ENCODE measurements at places on chromosomes 6 and 20.

- no peak for DNase-seq
Observed at GRCh38 chr6:56259234-56260077, 12.1 kb upstream of the COL21A1 start.

GRCh38 chr20:48308882-48309281 is 518.9 kb downstream of the PREX1 start:
- DNase-seq: no peak

DNA sequence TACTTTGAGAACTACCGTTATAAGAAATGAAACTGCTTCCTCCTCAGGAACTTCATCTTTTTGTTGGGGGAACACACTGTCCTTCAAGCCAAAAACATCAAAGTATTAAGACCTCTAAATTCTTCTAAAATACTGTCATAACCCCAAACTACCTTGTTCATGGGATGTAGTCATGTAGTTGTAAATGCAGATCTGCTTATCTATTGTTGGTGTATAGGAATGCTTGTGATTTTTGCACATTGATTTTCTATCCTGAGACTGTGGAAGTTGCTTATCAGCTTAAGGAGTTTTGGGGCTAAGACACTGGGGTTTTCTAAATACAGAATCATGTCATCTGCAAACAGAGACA is 282.9 kb upstream of the RUNX2 start:
- no peak for DNase-seq

- no peak for DNase-seq
Observed at GRCh38 chr6:96212066-96212465, 196.3 kb downstream of the FUT9 start.

DNA sequence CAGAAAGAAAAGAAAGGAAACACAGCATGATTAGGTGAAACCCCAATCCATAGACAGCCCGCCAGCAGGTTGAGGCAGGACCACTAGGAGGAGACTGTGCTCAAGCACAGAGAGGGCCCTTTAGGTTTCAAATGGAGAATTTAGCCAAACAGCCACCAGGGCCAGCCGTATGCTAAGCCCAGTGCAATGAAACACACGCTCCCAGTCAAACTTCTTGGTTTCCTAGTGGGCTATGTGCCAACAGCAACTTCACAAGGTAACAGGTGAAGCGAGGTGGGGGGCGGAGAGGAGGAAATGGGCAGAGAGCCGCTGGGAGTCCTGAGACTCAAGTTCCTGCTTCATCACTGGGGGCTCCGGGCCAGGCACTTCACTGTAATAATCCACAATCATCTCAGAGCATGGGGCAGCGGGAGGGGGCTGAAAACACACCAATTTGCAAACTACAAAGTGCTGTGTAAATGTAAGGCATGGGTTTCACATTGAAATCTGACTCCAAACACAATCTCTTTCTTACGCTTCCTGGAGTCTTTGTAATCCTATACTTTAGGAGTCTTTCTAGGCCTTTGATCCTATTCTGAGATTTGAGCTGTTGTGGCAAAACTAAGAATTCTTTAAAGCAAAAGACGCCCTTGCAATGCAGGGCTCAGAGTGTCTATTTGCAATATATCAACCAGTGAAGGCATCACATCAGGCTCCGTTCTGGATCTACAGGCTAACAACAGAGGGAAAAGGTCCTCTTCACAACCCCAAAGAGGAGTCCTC is 117.3 kb downstream of the OPRM1 start:
- DNase-seq: no peak

DNA sequence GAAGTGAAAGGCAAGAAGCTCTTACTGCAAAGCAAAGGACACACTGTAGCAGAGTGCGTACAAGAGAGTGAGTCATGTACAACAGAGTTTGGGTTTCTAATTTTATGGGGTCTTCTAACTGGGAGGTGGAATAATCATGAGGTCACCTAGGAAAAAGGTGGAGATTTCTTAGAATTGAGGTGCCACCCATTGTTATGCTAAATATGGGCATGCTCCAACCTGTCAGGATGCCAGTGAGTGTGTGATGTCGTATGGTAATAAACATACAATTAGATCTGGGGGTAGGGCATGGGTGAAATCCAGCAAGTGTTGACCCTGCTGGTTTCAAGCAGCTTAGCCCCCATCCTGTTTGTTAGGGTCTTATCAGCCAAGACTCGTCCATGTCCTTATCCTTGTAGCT is 46.6 kb downstream of the OR2B6 start:
- no peak for DNase-seq

DNA sequence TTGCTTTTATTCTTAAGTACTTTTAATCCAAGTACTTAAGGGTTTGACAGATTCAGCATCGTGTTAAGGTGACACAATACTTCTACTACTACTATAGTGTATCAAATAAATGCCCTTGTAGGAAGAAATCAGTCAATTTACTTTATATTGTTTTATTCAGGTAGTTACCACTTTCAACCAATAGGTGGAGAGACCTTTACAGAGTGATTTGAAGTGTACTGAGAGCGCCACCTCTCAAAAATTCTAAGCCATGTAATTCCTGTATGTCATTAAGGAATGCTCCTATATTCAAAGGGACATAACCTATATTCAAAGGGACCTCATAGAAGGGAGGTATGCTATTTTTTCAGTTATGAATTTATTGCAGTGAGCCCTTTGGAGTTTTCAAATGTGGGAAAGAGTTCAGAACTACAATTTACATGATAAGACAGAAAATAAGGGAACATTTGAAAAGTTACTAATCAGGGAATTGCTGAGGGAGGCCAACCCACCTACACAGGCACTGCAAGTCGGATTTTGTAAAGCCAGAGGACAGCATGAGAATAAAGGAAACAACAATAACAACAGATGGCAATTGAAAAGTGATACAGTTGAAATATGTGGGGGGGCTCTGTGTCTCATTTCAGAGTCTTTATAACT is 955.6 kb downstream of the TBC1D32 start:
- DNase-seq: no peak

DNA sequence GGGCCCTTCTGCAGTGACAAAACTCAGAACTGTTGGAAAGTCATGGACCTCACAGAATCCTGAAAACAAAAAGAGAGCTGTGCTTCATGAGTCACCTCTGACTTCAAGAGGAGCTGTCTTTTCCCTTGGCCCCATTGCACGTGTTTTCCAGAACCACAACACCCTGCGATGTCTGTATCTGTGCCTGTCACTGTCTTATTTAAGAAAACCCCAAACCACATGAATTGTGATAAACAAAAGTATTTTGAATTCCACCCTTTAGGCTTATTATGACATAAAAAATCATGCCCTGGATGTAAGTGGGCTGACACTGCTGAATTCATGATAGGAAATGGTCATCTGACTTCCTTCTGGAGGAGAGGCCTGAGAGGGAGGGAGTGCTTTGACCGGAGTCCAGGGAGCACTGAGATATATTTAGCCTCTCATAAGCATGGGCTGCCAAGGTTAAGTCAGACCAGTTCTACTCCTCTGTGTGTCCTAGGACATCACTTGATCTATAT is 96.4 kb upstream of the DUSP22 start:
- DNase-seq: no peak

GRCh38 chr6:37432590-37432915 is 468 bp upstream of the CMTR1 start:
- DNase-seq: no peak

- no peak for DNase-seq
Observed at GRCh38 chr6:45387236-45387635, 9.5 kb upstream of the SUPT3H start.

GRCh38 chr6:33691456-33692077 is 19.9 kb downstream of the UQCC2 start:
- no peak for DNase-seq

DNA sequence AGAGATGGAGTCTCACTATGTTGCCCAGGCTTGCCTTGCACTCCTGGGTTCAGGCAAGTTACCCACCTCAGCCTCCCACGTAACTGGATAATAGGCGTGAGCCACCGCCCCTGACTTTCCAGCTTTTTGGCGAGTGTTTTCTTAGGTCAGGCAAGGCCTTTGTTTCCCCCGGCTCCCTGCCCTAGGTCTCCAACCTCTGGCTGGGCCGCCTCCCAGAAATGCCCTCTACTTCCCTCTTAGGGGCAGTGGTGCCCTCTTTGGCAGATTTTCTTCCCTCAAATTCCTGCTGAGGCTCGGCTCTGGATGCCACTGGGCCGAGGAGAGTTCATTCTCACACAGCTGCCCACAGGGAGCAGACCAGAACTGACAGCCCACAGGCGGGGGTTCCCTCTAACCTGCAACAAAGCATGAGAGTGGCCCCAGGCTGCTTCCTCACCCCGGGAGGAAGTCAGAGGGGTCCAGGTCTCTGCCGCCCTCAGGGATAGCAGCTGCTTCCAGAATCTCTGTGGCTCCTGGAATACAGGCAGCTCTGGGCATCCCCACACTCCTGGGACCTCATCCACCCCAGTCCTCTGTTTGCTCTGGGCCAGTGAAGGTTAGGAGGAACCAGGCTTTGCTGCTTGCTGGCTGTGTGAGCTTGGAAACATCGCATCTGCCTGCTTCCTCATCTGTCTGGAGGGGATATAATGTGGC is 56.5 kb downstream of the TCP11 start:
- no peak for DNase-seq

DNA sequence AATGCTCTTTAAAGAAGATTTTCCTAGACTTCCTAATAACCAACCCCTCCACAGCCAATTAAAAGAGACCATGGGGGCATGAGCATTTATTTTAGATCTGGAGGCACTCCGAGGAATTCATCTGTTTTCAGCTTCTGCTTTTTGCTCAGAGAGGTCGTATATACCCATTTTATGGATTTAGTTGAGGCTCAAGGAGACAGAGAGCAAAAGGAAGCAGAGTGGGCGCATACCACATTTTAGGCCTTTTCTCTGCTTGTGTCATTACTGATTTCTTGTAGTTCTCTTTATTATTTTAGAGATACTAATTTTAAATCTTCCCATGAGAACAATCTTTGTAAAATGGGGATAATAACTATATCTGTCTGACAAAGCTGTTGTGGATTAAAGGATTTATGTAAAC is 129.6 kb upstream of the IFNGR1 start:
- DNase-seq: no peak
